ENCODE measurements at places on chromosomes 4 and X.

DNA sequence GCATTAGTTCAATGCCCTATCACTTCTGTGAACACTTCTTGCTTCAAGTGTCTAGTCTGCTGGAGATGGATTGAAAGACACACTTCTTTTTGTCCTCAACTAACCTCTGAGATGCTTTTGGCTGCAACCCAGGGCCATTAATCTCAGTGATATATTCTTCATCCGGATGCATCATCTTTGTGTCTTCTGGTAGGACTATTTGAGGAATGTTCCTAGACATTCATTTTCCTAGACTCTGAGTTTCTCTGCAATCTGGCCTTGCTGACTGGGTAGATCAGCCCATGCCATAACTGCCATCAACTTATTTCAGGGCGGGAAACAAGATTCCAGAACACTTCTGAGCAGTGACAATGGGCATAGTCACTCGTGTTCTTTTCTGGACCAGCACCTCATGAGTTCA, 329.4 kb downstream of the PDGFC start:
- no peak for DNase-seq

GRCh38 chrX:83469551-83469950, 38.5 kb upstream of the POU3F4 start:
- no peak for DNase-seq

DNA sequence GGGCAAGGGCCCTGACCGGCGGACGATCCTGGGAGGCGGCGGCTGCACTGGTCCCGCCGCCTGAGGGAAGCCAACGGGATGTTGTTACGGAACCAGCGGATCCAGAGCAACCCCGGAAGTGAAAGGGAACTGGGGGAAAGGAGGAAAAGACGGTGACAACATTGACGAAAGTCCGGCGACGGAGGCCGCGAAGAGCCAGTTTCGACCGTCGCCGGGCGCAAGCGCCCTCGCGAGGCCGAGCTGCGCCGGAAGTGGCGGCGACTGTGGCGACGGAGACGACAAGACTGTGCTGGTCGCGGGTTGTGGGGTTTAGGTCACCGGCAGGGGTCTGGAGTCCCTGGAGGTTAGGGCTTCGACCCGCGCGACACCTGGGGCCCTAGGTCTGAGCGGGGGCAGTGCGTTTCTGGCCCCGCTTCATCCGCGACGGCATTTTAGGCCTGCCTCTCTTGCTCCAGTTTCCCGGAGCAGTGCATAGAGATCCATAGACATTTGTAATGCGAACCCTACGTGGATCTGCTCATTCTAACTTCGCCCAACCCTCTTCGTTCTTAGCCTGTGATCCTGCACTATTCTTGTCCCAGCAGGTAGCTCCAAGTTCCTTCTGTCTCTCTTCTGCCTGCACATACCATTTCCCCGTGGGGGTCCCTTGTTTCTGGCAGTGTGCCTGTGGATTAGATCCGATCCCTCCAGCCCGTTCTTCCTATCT, at the start of gene BOD1L1:
Gene BOD1L1 (minus strand): TSS at position 120 of the 706 bp plus-strand sequence. CDS start 138 bp downstream, outside the sequence.
- peak; percentile 92 for DNase-seq

DNA sequence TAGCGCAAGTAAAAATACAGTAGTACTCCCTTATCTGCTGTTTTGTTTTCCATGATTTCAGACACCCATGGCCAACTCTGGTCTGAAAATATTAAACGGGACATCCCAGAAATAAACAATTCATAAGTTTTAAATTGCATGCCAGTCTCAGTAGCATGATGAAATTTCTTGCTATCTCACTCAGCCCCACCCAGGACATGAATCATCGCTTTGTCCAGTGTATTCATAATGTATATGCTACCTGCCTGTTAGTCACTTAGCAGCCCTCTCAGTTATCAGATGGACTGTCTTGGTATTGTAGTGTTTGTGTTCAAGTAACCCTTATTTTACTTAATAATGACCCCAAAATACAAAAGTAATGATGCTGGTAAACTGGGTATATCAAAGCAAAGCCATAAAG, 158.2 kb upstream of the DDIT4L start:
- no peak for DNase-seq

- no peak for DNase-seq
These were observed 61.1 kb downstream of the RGS12 start for GRCh38 chr4:3353752-3354454.

GRCh38 chr4:182320092-182320491, 76.9 kb downstream of the TENM3 start:
- no peak for DNase-seq
